Activated CD4-positive, alpha-beta T cell treated with anti-CD3 and anti-CD28 coated beads for 36 hours (primary cell): ENCODE measurements at places on chromosomes 3 and 15.

DNA sequence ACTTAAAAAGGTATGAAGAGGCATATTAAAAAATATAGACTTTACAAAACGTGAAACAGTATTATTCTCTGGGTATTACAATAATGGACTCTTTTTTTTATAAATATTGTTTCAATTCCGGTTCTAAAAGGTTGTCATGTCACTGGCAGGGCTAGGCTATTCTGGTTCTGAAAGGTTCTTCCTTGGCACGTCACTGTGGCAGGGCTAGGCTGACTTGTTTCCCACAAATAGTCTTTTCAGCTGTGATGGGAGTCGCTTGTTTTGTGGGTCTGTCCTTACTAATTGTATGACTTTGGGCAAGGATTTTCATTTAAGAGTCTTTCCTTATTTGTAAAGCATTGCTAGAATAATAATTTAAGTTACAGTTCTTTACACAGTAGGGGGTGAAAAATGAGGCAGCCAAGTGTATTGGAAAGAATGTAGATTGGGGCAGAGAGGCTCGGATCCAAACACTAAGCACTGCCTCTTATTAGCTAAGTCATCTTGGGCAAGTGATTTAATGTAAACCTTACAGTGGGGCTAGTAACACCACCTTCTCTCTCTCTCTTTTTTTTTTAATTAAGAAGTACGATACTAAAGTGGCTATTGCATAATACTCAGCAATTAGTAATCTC, 12.4 kb upstream of the MELTF start:
- no peaks in the 10 kb centered on the region for H3K4me1 ChIP-seq
- no peaks in the 10 kb centered on the region for H3K27me3 ChIP-seq
- H3K4me3 ChIP-seq, result no peak overlapping the region
- DNase-seq, result no peak
- peaks cover 9% of the 10 kb centered on the region for H3K36me3 ChIP-seq

DNA sequence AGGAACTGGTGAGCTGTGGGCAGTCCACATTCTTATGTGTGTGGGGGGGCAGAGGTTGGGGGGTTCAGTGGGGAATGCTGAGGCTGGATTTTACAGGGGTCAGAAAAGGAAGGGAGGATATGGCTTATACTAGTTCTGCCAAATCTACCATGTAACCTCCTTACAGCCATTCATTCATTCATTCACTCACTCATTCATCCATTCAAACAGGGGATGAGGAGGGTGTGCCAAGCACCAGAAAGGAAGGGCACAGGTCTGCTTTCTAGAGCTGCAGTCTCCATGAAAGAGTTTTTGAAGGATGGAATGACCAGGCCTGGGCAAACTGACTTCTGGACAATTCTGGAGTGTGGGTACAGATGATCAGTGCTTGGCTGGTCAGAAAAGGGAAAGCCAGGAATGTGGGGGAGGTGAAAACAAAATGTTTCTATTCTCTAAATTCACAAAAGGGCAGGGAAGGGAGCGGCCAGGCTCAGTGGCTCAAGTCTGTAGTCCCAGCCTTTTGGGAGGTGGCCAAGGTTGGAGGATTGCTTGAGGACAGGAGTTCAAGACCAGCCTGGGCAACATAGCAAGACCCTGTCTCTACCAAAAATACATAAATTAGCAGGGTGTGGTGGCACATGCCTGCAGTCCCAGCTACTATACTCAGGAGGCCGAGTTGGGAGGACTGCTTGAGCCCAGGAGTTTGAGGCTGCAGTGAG, 49.2 kb upstream of the C15orf39 start:
- H3K27me3 ChIP-seq, result peaks cover 4% of the 10 kb centered on the region
- no peaks in the 10 kb centered on the region for H3K36me3 ChIP-seq
- H3K4me1 ChIP-seq, result peaks cover 12% of the 10 kb centered on the region
- no peak overlapping the region for H3K27ac ChIP-seq
- no peak for DNase-seq

- no peaks in the 10 kb centered on the region for H3K27me3 ChIP-seq
- no peak for DNase-seq
- H3K4me3 ChIP-seq, result no peak overlapping the region
- H3K36me3 ChIP-seq, result no peaks in the 10 kb centered on the region
Observed at GRCh38 chr3:6753536-6753935, 107.4 kb upstream of the GRM7 start.

- no peak overlapping the region for H3K27ac ChIP-seq
- H3K27me3 ChIP-seq, result peaks cover 14% of the 10 kb centered on the region
- no peaks in the 10 kb centered on the region for H3K4me1 ChIP-seq
- no peaks in the 10 kb centered on the region for H3K36me3 ChIP-seq
- no peak overlapping the region for H3K4me3 ChIP-seq
Observed at GRCh38 chr3:127964053-127964452, 49.0 kb downstream of the KBTBD12 start.

- DNase-seq, result no peak
- no peak overlapping the region for H3K27ac ChIP-seq
- no peaks in the 10 kb centered on the region for H3K36me3 ChIP-seq
- H3K4me1 ChIP-seq, result peaks cover 8% of the 10 kb centered on the region
Observed at GRCh38 chr3:50373146-50374051, 14.1 kb upstream of the TMEM115 start.

DNA sequence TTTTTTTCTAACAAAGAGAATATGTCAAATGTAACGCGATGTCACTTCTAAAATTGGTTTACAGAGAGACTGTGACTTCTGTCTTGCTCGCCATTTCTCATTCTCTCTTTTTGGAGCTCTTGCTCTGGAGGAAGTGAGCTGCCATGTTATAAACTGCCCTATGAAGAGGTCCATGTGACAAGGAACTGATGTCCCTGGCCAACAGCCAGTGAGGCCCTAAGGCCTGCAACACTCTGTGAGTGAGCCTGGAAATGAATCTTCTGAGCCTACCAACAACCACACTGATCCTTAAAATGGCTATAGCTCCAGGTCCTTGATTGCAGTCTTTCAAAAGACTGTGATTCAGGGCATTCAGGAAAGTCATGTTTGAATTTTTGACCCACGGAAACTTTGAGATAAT, 49.9 kb downstream of the NMD3 start:
- H3K36me3 ChIP-seq, result peaks cover 7% of the 10 kb centered on the region
- H3K27me3 ChIP-seq, result no peaks in the 10 kb centered on the region

- peaks cover 17% of the 10 kb centered on the region for H3K27me3 ChIP-seq
- no peak overlapping the region for H3K27ac ChIP-seq
- no peak for DNase-seq
- no peak overlapping the region for H3K4me3 ChIP-seq
- H3K4me1 ChIP-seq, result no peaks in the 10 kb centered on the region
Observed at GRCh38 chr15:69979783-69980182, 117.9 kb downstream of the TLE3 start.

DNA sequence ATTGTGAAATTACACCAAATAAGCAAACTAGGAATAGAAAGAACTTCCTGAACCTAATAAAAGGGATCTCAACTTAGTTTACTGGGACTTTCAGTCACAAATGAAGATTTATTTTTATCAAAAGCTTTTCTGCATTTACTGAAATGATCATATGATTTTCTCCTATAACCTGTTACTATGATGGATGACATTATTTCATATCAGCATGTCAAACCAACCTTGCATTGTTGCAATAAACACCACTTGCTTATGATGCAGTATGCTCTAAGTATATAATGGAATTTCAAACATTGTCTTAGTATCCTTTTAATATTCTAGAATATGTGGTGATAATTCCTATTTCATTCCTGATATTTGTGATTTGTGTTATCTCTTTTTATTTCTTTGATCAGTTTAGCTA, 303.0 kb downstream of the CGGBP1 start:
- H3K27ac ChIP-seq, result no peak overlapping the region
- H3K4me3 ChIP-seq, result no peak overlapping the region

DNA sequence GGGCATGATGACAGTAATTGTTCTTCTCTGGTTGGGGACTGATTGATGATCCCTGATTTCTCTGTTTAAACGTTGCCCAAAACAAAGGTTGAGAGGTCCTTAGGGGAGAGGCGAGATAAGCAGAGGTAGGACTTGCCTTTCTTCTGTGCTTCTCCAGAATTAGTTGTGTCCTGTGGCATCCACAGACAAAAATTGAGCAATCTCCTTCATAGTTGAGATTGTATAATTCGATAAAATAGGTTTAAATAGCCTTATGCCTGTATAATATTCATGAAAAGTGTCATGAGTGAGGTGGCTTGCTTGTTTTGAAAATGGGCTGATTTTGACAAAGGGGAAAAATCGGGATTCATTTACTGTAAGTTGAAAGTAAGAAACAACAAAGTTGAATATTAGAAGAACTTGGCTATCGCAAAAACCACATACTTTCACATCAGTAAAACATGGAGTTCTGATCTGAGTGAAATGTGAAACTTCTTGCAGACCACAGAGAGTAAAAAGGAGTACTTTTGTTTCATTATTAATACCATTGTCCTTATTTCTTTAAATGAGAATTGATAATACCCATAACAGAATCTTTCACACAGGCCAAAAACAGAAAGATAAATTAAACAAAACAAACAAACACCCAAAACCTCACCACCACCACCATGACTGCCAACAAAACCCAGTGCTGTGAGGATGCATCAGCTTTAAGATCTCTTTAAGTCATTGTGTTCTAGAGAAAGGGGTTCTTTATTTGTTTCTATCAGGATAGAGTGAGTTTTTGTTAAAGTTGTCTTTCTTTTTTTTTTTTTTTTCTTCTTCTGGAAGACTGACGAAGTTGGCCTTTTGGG, 155.7 kb downstream of the LPP start:
- H3K27me3 ChIP-seq, result no peaks in the 10 kb centered on the region
- peaks cover 26% of the 10 kb centered on the region for H3K4me1 ChIP-seq
- peaks cover 26% of the 10 kb centered on the region for H3K36me3 ChIP-seq
- H3K27ac ChIP-seq, result peak overlapping the region; percentile 80

DNA sequence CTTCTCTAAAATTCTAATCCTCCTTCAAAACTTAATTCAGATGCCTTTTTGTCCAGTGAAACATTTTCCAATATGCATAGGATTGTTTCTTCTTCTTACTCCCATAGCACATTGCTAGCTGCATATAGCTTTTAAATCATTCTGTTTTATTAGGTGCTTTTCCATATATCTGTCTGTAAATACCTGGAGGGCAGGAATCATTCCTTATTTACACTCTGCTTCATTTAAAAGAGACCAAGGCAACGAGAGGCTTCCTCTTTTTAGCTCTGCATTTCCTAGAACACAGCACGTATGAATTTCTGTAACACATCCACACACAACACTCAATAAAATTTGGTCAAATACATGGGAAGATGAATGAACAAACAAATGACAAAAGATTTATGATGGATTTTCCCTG, 43.5 kb upstream of the KPNA4 start:
- H3K4me1 ChIP-seq, result no peaks in the 10 kb centered on the region
- H3K27ac ChIP-seq, result no peak overlapping the region
- H3K4me3 ChIP-seq, result no peak overlapping the region
- no peaks in the 10 kb centered on the region for H3K36me3 ChIP-seq
- no peak for DNase-seq

DNA sequence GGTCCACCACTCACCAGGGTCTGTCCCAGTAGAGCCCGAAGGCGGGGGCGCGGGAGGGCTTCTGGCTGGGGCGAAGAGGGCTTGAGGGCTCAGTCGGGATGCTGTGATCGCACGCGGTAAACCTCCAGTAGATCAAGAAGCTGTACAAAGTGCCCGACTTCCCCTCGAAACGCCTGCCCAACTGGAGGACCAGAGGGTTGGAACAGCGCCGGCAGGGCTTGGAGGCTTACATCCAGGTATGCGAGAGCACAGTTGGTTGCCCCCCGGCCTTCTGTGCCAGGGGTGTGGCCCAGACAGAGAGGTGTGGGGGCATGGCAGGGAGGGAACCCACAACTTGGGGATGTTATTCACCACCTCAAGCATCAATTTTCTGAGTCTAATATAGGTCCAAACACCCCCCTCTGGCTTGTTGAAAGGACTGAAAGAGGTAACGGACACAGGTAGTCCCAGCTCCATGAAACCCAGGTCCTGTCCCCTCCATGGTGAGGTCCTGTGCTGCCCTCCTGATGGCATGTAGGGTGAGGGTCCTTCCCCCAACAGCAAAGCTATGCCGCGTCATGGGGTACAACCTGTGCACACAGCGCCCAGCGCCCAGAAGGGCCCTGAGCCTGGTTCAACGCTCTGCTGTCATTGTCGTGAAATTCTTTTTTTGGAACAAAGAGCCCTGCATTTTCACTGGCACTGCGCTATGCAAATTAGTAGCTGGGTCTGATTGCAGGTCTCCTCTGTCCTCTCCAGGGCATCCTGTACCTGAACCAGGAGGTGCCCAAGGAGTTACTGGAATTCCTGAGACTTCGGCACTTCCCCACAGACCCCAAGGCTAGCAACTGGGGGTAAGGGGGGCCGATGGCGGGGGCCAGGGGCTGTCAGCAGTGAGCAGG, 1.2 kb downstream of the SNX22 start:
- H3K4me1 ChIP-seq, result peaks cover 16% of the 10 kb centered on the region
- no peak for DNase-seq
- peaks cover 19% of the 10 kb centered on the region for H3K36me3 ChIP-seq
- peak overlapping the region; percentile 27 for H3K4me3 ChIP-seq
